ENCODE measurements at places on chromosomes 1 and 21.

DNA sequence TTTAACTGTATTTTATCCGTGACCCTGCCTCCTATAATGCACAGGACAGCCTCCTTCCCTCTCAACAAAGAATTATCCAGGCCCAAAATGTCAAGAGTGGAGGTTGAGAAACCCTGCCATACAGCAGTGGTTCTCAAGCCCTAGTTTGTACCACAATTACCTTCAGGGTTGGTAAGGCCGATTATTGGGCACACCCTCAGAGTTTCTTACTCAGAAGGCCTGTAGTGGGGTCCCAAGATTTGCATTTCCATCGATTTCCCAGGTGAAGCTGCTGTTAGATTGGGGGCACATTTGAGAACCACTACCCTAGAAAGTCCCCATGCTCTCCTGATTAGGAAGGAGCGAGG lies 400 bp upstream of the PGBD2 start:
- no peak for DNase-seq

DNA sequence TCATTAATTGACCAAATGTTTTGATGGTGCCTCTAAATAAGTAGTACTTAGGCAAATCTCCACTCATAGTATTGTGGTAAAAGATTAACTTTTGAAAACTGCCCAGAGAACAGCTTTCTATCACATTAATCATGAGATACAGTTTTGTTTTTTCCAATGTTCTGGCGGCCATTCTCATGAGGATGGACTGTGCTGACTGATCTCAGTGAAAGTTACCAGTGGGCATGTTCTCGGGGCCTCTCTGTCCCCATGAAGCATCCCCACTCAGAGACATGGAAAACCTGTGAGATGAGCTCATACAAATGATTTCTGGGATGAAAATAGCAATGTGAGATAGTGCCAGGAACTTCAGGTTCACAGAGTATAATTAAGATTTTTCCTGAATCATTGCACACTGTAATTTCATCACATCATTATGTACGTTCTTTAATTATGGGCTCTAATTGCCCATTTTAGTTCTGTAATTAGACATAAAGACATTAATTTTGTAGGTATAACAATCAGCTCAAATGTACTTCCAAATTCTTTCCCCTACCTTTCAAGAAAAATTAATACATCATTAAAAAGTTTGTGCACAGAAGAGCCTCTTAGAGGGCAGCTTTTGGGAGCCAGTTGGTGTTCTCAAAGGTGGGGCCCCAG lies 40.5 kb downstream of the DDR2 start:
- DNase-seq: no peak

- DNase-seq: no peak
Observed at GRCh38 chr1:228469413-228470162, 17.6 kb upstream of the RNF187 start.

GRCh38 chr1:64112281-64112680 lies 91.1 kb upstream of the UBE2U start:
- no peak for DNase-seq

GRCh38 chr21:36186506-36187399 lies 30.1 kb downstream of the DOP1B start:
- no peak for DNase-seq

- no peak for DNase-seq
Observed at GRCh38 chr1:223670458-223671159, 5.1 kb upstream of the CAPN8 start.

DNA sequence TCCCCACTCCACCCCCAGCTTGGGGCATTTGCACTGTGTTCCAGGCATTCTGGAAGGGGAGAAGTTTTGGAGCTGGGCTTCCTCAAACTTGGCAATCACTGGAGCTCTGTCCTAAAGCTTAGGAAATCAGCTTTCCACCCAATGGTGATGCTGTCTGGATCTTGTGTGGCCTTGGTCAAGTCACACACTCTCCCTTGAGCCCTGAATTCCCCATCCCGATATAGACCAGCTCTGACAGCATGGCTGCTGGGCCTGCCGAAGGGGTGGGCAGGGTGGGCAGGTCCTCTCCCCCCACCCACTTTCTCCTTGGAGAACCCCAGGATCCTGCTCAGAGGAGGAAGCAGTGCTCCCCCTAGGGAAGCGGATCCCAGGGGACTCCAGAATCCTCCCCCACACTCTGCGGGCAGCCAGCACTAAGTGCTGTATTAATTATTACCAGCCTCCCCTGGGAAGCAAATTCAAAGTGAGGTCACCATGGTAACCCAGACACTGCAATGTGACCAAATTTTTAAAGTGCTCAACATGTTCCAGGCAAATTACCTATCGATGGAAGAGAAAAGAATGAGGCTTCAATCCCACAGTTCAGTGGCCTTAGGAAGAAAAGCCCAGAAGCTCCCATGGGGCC lies 21.3 kb upstream of the LDLRAP1 start:
- no peak for DNase-seq

DNA sequence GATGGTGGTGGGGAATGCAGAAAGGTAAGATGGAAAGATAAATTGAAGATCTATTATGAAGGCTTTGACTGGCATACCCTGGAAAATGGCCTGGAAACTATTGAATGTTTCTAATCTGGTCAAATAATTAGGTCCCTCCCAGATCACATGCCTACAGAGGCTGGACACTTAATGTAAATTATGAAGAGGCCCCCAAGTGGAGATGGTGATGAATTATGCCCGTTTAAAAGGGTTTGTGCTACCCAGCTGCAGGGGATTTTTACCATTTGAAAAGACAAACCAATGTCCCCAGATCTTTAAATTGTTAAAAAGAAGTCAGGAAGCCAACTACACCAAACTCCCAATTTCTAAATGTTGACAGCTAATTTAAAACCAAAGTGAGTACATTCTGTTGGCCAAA lies 35.7 kb upstream of the FMN2 start:
- DNase-seq: no peak
